ENCODE measurements at places on chromosomes 7 and 10. TPM values are rescaled to one million over a fixed set of nuclear protein-coding genes. Genes with fewer than 3 reads are reported as not detected.

GRCh38 chr7:22356701-22357310 lies at the start of gene RAPGEF5:
RAPGEF5 (minus strand) TSS chr7:22357154; CDS start chr7:22357060, 94 bp downstream.
- no peak for DNase-seq

DNA sequence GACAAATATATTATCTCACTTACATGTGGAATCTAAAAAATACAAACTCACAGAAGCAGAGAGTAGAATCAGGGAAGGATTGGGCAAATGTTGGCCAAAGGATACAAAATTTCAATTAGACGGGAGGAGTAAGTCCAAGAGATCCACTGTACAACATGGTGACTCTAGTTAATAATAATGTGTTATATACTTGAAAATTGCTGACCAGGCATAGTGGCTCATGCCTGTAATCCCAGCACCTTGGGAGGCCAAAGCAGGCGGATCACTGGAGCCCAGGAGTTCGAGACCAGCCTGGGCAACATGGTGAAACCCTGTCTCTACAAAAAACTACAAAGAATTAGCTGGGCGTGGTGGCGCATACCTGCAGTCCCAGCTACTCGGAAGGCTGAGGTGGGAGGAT lies 16.4 kb downstream of the MTERF1 start:
- no peak for DNase-seq

DNA sequence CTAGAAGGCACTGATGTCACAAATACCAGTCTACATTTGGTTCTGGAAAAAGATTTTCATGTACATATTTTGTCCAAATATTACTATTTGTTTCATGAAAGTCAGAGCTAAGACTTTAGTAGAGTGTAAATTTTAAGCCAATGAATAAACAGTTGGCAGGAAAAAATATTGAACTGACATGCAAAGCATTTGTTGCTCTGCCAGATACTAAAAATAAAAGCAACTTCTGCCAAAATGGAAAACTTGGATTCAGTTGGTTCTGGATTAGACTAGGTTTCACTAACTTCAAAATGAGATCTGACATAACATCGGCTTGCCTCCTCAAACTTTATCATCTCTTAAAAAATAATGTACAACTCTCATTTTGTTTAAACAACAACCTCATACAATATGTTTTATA lies 34.9 kb downstream of the FAM204A start:
- DNase-seq: no peak

- DNase-seq: no peak
Measured at GRCh38 chr10:69409968-69410367, 6.8 kb downstream of the TACR2 start.

- no peak for DNase-seq
Measured at GRCh38 chr7:122487131-122487530, 182.6 kb upstream of the FEZF1 start.

DNA sequence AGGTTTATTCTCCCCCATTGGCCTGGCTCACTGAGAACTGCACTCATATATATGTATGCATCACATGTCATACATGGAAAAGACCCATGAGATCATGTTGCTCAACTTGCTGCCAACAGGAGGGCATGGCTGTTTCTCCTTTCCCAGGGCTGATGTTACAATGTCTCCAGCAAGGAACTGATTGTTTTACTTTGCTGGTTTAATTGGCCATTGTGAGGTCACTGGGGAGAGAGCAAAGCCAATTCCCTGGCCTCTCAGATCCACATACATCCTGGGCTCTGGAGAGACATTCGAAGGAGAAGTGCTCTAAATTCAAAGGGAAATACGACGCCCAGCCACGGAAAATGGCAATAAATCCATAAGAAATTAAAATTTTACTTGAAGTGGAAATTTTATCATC lies 287.8 kb downstream of the WDR11 start:
- no peak for DNase-seq

DNA sequence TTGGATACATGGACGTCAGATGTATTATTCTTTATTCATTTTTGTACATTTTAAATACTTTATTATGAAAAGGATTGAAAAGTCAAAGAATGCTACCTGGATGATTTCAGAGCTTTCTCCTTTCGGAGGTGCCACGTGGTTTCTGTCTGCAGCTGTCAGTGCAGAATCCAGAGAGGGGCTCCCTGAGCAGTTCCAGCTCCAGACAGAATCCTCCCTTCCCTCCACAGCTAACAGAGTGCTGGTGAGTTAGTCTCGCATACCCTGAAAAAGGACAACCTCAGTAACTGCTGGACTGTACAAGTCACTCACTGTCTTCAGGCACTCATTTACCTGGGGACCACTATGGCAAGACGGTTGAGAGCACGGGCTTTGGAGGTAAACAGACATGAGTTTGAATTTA lies 10.9 kb downstream of the DNMBP start:
- DNase-seq: no peak

DNA sequence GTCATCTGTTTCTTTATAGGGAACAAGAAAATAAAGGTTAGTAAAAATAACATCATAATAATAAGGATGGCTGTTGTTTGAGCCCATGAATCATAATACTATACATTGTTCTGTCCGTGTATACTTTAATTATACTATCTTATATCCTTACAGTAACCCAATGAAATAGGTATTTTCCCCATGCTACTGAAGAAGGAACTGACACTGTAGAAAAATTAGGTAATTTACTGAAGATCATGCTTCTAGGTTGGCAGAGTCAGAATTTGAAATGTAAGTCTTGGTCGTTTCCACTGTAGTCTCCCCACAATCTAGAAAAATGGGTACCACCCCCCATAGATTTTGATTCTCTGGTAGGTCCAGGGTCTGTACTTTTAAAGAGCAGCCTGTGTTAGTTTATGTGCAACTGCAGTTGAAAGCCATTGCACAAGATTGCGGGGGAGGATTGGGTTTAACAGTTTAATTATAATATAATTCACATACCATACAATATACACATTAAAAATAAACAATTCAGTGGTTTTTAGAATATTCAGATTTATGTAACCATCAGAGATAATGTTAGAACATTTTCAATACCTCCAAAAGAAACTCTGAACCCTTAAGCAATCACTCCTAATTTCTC lies 47.7 kb downstream of the SHOC2 start:
- DNase-seq: no peak

Gene CHN2
- 7.0 TPM for total RNA-seq

Gene CYP26C1
- total RNA-seq: 1.1 TPM

Gene C10orf62
- not detected for total RNA-seq

Gene PRSS37
- total RNA-seq: not detected

DNA sequence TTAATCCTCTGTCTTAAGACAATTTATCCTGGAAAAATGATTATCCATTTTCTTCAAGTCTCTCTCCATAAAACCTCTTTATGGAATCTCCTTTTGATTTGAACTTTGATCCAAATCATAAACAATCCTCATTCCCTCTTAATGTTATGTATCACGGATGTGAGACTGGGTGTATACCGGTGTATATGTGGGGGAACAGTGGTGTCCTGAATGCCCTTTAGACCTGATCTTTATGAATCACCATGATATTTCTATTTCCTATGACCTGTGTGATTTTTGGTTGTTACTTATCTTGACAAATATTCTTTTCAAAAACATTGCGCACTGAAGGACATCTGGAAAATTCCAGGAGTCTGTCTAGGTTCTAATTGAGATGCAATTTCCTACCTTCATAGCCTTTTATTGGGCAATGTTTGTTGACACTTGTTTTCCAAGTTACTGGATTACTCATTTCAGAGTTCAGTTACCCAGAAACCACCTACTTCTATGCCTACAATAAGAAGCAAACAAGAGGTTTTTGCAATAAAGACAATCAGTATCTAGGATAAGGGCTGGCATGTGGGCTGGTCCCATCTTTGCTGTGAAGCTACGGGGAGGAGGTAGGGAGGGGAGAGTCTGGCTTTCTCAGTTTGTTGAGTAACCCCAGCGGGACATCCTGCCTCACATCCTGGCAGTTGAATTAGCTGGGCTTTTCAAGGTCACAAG lies 190.4 kb downstream of the CTTNBP2 start:
- no peak for DNase-seq

Gene SYNPO2L
- total RNA-seq: not detected

Gene PRTFDC1
- 2.8 TPM for total RNA-seq
